ENCODE measurements at places on chromosomes 1 and 21.

DNA sequence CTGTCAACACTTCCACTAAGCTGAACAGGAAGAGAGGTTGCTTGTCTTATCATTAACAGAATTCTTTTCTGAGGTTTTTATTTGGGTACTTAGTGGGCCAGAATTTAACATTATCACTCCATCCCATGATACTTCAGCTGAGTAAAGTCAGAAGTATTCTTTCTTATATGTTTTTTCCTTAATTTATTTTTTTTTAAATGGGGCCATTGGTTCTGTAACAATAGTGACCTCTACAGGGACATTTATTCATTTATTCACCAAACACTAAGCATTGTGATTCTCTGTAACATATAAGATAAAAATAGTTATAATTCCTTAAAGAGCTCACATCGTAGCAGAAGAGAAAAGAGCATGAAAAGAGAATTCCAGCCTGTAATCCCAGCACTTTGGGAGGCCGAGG is 9.8 kb downstream of the GREM2 start:
- no peak for DNase-seq
- no peaks in the 10 kb centered on the region for H3K27me3 ChIP-seq

DNA sequence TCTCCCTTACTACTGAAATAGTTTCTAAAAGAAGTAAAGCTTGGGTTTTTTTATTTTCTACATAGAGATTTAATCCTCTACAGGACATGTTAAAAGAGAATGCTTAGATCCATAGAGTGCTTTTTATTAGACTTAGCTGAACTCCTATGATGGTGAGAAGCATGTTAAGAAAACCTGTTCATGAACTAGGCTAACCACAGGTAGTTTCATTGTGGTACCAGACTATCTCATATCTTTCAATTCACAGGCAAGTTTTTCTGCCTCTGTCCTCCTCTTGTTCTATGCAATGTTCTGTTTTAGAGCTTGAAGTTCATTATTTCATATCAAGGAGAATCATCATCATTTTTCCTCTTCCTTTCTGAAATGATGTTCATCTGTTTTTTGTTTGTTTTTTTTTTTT is 65.4 kb downstream of the ELAVL4 start:
- no peaks in the 10 kb centered on the region for H3K36me3 ChIP-seq
- no peak overlapping the region for H3K27ac ChIP-seq
- H3K4me3 ChIP-seq = no peak overlapping the region
- no peak for DNase-seq

GRCh38 chr1:115364046-115364779 is 26.2 kb upstream of the NGF start:
- H3K27me3 ChIP-seq = no peaks in the 10 kb centered on the region
- H3K4me3 ChIP-seq = no peak overlapping the region
- no peak for DNase-seq

DNA sequence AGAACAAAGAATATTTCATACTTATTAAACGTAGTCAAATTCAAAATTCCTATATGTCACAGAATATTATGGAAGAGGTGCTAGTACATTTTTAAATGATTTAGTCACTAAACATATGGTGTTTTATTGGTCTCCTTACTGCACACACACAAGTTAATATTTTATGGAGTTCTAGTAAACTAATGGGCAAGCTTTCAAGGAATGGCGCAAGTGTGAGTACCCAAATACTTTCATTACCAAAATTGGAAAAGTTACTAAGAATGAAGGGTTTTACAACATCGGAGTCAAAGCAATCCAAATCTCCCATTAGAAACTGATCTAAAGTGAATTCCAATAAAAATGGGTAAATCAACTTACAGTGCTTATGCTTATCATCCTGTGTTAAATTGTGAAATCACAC is 921.9 kb downstream of the ADGRL2 start:
- H3K4me3 ChIP-seq = no peak overlapping the region
- DNase-seq = no peak
- H3K4me1 ChIP-seq = no peaks in the 10 kb centered on the region
- no peak overlapping the region for H3K27ac ChIP-seq
- no peaks in the 10 kb centered on the region for H3K27me3 ChIP-seq

DNA sequence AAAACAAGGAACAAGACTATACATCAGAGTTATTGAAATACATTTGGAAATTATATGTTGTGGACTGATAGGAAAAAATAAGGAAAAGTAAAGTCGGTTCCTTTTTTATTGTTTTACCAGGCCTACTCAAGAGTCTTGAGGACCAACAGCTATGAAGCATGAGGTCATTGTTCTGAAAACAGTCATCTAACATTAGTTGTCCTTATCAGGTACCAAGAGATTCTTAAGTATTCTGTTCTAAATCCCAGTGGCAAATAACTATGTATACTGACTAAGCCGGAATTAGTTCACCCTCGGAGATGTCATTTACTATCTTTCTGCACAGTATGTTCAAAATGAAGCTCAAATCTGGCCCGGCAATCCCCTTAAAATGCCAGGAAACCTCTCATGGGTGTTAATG is 585 bp downstream of the ADGRL4 start:
- no peaks in the 10 kb centered on the region for H3K4me1 ChIP-seq
- peak overlapping the region; percentile 39 for H3K4me3 ChIP-seq
- H3K27ac ChIP-seq = peak overlapping the region; percentile 70
- DNase-seq = no peak
- no peaks in the 10 kb centered on the region for H3K27me3 ChIP-seq

Data from gastrocnemius medialis (tissue), 4 donors.